ENCODE measurements at places on chromosomes 3 and 15.

DNA sequence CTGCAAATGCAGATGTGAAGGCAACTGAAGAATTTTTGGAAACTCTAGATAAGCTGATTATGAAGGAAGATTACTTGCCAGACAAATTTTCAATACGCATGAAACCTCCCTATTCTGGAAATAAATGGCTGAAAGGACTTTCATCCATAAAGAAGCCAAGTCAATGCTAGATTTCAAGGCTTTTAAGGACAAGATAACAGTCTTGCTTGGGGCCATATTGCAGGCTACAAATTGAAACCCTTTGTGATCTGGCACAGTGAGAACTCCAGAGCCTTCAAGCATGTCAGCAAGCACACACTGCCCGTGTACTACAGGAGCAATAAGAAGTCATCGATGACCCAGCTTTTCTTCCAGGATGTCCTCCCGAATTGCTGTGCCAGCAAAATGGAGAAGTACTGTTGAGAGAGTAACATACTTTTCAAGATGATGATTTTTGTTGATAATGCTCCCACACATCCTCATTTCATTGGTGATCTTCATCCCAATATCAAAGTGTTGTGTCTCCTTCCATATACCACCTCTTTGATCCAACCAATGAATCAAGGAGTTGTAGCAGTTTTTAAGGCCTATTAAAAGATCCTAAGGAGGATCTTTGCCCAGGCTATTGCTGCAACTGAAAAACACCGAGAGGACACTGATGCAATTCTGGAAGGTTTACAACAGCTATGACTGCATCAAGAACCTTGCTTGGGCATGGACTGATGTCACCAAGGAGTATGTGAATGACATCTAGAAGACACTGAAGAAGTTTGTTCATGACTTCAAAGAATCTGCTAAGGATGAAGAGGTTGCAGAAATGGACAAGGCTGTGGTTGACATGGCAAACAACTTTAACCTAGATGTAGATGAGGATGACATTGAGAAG is 20.3 kb downstream of the CALML4 start:
- no peak for DNase-seq

DNA sequence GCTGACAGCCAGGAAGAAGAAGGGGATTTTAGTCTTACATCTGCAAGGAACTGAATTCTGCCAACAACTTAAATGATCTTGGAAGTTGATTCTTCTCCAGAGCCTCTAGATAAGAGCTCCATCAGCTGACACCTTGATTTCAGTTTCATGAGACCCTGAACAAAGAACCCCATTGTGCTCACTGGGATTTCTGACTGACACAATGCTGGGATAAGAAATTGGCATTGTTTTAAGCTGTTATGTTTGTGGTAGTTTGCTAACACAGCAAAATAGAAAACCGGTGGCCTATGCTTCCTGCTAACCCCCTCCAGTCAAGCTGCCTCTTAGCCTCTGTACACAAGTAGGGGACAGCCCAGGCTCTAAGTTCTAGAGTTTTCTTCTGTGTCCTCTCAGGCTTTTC is 36.2 kb downstream of the MASP1 start:
- no peak for DNase-seq

DNA sequence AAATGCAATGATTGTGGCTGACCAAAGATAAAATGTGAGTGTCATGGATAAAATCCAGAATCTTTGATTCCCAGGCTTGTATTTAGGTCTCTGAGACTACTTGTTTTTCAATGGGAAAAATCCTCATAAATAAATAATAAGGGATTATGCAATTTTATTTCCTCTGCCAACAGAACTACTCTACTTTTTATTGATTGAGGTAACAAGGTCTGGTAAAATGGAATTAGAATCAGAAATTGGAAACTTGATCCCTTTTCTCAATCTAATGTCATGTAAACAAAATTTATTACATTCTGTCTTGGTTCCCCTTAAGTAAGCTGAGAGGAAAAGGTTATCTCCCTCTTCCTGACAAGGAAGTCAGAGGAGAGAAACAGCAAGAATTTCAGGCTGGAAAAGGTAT is 48.3 kb upstream of the CCDC50 start:
- no peak for DNase-seq

- DNase-seq: no peak
These were observed 181.7 kb downstream of the FAM43A start for GRCh38 chr3:194867270-194867983.

- peak; percentile 75 for DNase-seq
These were observed 175.7 kb upstream of the KBTBD8 start for GRCh38 chr3:66822186-66823008.

Measured in CD4-positive, alpha-beta T cell treated with Interleukin-2 at 100 ng/mL for 4 hours (primary cell).